Right lobe of liver (tissue), 6 donors: ENCODE measurements at places on chromosomes 2 and 18. TPM values are rescaled to one million over a fixed set of nuclear protein-coding genes. Genes with fewer than 3 reads are reported as not detected.

Gene MOCOS
- total RNA-seq = 16.4 TPM

Gene STPG4
- not detected for total RNA-seq

Gene GPC1
- total RNA-seq = 29.8 TPM

Gene POMC
- total RNA-seq = 0.33 TPM

Gene UGT1A9
- 365 TPM for total RNA-seq

Gene RIOK3
- 59.5 TPM for total RNA-seq

Gene MPHOSPH10
- 12.9 TPM for total RNA-seq

Gene LYG2
- total RNA-seq = not detected

Gene MOGAT1
- 6.2 TPM for total RNA-seq

Gene APLF
- 1.5 TPM for total RNA-seq

Gene OTX1
- total RNA-seq = not detected

Gene RAB6C
- total RNA-seq = not detected

Gene CYRIA
- 1.6 TPM for total RNA-seq

Gene ABCB11
- 128 TPM for total RNA-seq

Gene CHCHD5
- total RNA-seq = 15.1 TPM

Gene GALR1
- total RNA-seq = not detected

Gene ASTL
- total RNA-seq = not detected

Gene WDSUB1
- 3.4 TPM for total RNA-seq

Gene AMER3
- total RNA-seq = not detected

Gene GKN1
- not detected for total RNA-seq

Gene MAP3K19
- not detected for total RNA-seq

Gene IL1RL1
- 2.0 TPM for total RNA-seq

Gene OTOF
- total RNA-seq = not detected

Gene ALKAL2
- 0.66 TPM for total RNA-seq

Gene FMNL2
- 3.5 TPM for total RNA-seq

Gene ABHD1
- 0.99 TPM for total RNA-seq

Gene NYAP2
- total RNA-seq = not detected

Gene XIRP2
- total RNA-seq = 0.23 TPM

Gene ASXL3
- 0.12 TPM for total RNA-seq

Gene ANKRD23
- 2.1 TPM for total RNA-seq

Gene ZBTB7C
- total RNA-seq = 1.1 TPM

Gene SKOR2
- total RNA-seq = not detected

Gene PLGLB1
- total RNA-seq = 189 TPM

Gene CHRNG
- not detected for total RNA-seq

Gene CAVIN2
- total RNA-seq = 8.5 TPM

Gene ST6GAL2
- 0.80 TPM for total RNA-seq

Gene FRZB
- total RNA-seq = 0.14 TPM

Gene ITGB6
- 0.61 TPM for total RNA-seq

Gene CCDC178
- not detected for total RNA-seq

Gene C18orf54
- 0.34 TPM for total RNA-seq

Gene HOXD10
- total RNA-seq = not detected

Gene SCG2
- total RNA-seq = not detected
